Fibroblast of skin of abdomen (primary cell): ENCODE measurements at places on chromosomes 7 and 10.

- DNase-seq, result no peak
Observed at GRCh38 chr7:44827567-44827966, 20.3 kb downstream of the H2AZ2 start.

DNA sequence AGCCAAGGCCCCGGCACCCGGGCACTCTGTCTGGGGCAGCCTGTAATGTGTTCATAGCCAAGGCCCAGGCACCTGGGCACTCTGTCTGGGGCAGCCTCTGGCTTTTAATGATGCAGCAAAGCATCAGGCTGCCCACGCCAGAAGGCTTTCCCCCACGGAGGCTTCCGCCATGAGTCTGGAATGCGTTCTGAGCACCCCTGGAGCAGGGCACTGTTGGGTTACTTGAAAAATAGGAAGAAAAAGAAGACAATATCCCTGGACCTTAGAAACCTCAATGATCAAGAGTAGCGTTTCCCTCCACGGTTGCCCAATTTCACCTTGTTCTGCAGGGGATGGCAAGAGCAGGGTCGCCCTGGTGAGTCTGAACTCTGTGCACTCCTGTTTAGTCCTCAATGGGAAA, 565.0 kb downstream of the PTPRN2 start:
- DNase-seq, result no peak

DNA sequence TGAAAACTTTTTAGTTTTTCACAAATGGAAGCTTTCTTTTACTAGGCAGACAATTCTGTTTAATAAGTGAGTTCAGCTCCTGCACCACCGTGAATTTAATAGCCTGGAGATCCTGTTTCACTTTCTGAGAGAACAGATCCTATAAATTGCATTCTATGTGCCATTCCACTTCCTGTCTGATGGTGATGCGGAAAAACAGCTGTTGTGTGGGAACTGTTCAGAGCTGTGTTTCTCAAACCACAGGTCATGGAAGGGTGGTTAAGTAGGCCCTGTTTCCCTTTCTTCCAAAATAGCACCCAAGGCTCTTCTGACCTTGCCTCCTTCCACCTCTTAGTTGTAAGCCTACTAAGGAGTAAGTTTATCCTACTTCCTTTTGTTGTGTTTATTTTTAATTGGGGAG, 97.2 kb upstream of the DKK1 start:
- DNase-seq, result peak; percentile 66

DNA sequence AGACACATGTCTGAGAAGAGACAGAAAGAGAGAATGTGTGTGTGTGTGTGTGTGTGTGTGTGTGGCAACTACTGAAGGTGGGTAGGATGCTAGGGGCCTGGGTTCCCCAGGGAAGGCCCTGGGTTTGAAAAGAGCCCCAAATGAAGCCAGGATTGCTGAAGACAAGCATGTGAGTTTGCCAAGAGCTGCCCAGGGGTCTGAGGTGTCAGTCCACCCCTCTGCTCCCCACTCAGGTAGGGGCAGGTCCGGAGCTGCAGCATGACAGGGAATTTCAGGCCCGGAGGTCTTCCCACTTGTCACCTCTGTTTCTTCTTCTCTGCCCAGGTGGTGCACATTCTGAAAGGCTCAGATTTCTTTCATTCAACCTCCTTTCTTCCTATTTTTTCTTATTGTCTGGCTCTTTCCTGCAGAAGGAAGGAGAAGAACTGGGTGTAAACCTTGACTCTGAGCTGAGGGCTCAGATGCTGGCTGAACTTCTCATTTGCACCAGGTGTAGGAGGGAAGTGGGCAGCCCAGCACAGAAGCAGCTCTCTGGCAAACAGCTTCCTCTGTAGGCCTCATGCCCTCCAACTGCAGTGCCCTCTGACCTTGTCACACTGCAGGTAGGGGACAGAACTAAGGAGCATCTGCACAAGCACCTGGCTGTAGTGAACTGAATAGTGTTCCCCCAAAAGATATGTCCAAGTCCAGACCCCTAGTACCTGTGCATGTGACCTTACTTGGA, 79.6 kb upstream of the LRRC4 start:
- DNase-seq, result no peak

GRCh38 chr10:29189256-29189655, 99.6 kb upstream of the LYZL1 start:
- peak; percentile 11 for DNase-seq

DNA sequence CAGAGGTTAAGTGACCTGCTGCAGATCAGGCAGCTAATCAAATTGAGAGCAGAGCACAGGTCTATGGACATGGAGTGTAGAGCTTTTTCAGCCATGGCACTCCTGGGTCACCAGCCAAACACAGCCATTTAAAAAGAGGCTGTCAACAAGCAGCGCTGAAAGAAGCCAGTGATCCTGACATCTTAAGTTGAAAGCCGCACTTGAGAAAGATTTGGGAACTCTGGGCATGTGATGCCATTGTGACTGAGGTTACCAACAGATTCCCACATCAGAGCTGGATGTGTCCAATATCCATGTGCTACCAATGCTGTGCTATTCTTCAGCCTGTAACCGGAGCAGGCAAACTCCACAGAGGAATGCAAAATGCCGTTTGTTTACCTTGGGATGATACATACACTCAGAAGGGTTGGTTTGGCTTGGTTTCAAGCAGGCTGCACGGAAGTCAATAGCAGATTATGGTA, 56.2 kb upstream of the ABLIM1 start:
- peak; percentile 95 for DNase-seq

DNA sequence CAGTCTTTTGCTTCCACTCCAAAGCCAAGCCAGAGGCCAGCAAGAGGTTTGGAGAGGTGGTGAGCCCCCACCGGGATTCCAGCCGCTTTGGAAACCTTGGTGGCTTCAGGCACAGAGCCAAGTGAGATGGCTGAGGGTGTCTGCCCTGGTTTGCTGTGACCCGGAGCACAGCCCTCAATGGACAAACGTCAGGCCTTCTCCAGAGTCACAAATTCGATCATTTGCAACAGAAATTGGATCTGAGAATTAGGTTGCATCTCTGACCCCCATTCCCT, 885 bp upstream of the NKX1-2 start:
- no peak for DNase-seq

GRCh38 chr10:11882646-11883375, 59.7 kb downstream of the PROSER2 start:
- no peak for DNase-seq

DNA sequence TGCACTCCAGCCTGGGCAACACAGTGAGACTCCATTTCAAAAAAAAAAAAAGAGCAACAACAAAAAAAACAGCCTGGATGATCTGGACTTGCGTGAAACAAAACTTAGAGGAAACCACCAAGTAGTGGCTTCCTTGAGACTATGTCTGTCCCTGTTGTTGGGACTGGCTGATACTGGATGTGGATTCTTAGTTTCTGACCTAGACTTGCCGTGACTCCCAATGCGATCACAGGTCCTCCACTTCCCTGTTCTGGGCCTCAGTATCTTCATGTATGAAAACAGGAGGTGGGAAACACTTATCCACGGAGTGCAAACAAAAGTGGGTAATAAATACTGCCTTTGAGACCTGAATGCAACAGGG, 125.7 kb downstream of the PRPF18 start:
- no peak for DNase-seq

DNA sequence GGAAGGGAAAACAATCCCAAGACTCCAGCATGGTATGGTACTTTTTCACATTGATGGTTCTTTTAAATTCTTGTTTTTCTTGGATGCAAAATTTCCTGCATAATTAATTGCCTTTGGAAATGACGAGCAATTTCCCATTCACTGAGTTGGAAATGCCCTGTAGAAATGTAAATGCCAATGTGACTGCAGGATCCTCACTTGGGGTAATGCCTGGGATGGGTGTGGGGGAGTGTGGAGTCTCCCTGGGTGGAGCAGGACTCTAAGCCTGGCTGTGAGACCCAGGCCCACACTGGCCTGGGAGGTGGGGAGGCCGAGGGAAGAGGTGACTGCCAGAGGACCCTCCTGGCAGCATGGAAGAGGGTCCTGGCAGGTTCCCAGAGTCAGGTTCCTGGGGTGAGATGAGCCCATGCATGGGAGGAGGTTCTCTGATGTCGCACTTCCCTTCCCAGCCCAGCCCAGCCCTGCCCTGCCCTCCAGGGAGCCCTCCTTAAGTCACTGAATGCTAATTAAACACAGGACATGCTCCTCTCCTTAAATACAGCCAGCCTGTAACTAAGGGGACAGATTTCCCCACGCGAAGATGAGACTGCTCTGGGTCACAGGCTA, 157.9 kb downstream of the GFRA1 start:
- no peak for DNase-seq

GRCh38 chr7:156440456-156440855, 200.1 kb upstream of the RNF32 start:
- DNase-seq, result no peak

DNA sequence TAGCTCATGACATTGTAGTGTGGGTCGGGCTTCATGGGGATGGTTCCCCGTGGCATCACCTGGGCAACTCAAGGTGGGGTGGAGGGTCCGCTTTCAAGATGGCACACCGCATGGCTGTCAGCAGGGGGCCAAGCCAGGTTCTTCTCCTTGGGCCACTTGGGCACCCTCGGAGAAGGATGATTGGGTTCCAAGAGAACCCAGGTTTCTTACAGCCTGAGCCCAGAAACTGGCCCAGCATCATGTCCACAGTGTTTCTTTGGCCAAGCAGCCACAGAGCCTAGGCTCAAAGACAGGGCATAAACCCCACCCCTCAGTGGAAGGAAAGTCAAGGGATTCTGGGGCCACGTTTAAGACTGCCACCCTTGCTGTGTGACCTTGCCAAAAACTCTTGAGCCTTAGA, 110.6 kb downstream of the PTPN20 start:
- no peak for DNase-seq

GRCh38 chr7:158128572-158128971, 459.1 kb downstream of the PTPRN2 start:
- no peak for DNase-seq

GRCh38 chr10:93417266-93417665, 64.9 kb downstream of the MYOF start:
- DNase-seq, result no peak

- no peak for DNase-seq
Observed at GRCh38 chr10:97849103-97849686, 448 bp upstream of the GOLGA7B start.
